CD4-positive, alpha-beta T cell (primary cell): ENCODE measurements at places on chromosomes 2 and 18.

- DNase-seq: no peak
Observed at GRCh38 chr2:188443207-188443606, 151.5 kb downstream of the GULP1 start.

DNA sequence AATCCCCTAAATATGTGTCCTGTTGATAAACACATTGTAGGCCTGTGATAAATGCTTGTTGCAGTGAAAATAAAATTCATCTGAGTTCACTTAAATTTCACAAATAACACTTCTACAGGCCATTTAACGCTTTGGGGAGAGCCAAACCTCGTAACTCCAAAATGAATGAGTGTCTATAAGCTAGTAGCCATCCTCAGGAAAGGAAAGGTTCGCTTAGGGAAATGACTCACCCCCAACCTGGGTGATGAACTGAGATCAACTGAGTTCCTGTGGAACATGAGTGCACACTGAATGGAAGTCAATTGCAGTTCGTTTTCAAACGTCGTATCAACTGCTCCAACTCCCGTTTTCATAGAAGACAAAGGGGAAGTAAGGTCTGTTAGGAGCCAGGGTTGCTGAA, 527.6 kb upstream of the ID2 start:
- no peak for DNase-seq

DNA sequence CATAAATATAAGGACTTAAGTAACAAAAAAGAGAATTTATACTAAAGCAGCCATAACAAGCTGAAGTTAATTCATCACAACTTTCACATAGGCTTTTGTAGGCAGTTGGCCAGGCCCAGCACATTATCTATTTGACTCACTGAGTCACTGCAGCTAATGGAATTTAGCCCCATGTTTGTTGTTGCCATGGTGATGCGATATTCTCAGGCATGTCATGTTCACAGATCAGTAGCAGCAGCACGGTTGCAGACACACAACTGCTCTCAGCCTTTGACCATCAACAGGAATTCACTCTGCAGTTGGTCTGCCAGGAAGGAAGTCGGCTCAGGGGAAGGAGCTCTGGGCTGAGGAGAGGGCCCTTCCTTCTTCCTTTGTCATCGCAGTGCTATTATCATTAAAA, 639.8 kb downstream of the TMEM182 start:
- no peak for DNase-seq

DNA sequence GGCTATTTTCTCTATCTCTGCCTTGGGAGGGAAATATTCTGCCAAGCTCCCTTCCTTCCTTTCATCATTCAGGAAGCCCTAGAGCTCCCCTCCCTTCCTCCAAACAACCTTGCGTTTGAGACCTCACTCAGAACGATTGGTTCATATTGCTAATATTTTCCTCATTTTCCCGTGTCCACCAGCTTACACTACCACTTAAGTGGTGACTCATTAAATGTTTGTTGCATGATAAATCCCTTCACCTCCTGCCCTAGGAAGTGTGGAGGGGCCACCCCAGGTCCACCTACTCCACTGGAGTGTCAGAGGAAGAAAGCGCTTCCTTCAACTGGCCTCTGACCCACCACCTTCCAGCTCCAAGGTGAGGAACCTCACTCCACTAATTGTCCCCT, 2.3 kb upstream of the LPIN2 start:
- no peak for DNase-seq

- no peak for DNase-seq
Observed at GRCh38 chr2:135768863-135769262, 27.2 kb downstream of the UBXN4 start.
